Activated T-cell treated with anti-CD3 and anti-CD28 coated beads, Interleukin-2, amount 50 U/mL, for 1 hour (primary cell): ENCODE measurements at places on chromosomes 13 and 19.

DNA sequence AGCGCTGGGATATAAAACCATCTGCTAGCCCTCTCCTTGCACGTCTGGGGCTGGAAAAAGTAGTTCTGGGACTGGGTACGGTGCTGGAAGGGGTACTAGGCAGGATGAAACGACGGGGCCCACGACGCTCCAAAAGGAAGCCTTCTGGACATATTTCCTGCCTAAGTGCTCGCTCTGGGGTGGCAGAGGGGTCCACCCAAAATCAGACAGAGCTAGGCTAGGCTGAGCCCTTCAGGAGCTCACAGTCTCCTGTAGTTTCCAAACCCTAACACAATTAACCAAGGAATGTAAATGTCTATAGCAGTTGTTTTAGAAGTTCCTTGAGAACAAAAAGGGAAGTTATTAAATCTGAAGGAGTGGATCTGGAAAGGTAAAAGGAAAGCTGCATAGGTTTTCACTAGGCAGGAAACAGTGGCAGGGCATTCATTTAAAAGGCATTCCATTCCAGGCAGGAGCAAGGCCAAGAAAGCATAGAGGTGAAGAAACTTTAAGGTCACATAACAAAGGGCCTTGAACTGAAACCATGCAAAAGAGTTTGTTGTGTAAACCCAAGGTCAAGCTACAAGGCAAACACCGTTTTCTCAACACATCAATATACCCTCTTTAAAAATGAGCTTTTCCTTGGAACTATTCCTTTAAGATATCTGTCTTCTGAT, 634 bp upstream of the DIAPH3 start:
- DNase-seq, result no peak

DNA sequence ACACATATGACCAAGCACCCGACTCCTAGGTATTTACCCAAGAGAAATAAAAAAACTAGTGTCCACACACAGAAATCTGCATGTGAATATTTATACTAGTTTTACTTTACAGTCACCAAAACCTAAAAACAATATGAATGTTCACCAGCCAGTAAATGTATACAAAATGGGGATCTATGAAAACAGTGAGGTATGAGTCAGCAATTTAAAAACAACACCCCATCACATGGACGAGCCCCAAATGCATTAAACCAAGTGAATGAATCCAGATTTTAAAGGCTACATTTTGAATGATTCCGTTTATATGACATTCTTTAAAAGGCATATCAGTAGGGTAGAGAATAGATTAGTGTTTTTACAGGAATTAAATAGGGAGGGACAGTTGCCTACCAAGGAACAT, 22.1 kb downstream of the SIGLEC7 start:
- no peak for DNase-seq

DNA sequence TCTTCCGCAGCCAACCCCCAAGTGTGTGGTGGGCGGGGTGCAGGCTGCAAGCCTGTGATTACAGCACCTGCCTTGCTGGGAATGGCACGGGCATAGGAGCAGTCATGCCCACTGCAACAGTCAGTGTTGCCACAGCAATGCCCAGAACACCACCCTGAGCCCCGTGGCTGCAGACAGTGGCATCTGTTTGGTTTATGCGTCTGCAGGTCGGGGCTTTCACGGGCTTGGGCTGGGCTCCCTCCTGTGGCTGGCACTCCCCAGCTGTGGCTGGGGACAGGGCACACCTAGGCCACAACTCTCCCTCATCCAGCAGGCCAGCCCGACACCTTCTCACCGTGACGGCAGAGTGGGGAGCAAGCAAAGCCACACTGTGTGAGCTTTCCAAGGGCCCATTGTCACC, 115.3 kb upstream of the C1QTNF9B start:
- DNase-seq, result no peak

- DNase-seq, result peak; percentile 30
These were observed 6.3 kb downstream of the ARGLU1 start for GRCh38 chr13:106561551-106562170.

GRCh38 chr13:59641817-59642216, 521.9 kb downstream of the DIAPH3 start:
- no peak for DNase-seq

- DNase-seq, result no peak
These were observed 131.3 kb downstream of the CYSLTR2 start for GRCh38 chr13:48784916-48785548.

GRCh38 chr19:9958379-9958821, 22.1 kb upstream of the OLFM2 start:
- DNase-seq, result no peak

- DNase-seq, result no peak
These were observed 18.8 kb downstream of the HIPK4 start for GRCh38 chr19:40370997-40371801.

DNA sequence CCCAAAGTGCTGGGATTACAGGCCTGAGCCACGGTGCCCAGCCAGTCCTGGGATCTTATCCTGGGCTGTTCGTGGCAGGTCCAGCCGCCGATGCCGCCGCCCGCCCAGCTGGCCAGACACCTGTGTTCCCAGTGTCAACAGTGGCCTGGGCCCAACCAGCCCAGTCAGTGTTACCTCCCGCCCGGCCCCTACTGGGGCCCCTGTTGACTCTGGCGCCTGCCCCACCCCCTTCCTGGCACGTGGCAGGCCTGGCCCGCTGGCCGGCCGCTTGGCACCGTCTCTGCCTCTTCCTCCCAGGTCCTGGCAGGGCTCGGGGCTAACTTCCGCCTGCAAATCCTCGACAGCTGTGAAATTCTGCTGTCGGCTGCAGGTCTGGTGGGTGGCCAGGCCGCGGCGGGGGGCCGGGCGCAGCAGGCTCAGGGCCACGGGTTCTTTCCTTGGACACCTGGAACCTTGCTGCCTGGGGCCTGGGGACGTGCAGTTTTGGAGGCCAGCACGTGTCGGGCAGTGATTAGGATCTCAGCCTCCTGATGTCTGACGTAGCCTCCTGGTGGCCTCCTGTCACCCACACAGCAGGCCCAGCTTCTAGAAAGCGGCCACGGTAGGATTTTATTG, 9.1 kb downstream of the ARID3A start:
- DNase-seq, result no peak

- DNase-seq, result no peak
These were observed 39.4 kb downstream of the VAV1 start for GRCh38 chr19:6811906-6812305.

DNA sequence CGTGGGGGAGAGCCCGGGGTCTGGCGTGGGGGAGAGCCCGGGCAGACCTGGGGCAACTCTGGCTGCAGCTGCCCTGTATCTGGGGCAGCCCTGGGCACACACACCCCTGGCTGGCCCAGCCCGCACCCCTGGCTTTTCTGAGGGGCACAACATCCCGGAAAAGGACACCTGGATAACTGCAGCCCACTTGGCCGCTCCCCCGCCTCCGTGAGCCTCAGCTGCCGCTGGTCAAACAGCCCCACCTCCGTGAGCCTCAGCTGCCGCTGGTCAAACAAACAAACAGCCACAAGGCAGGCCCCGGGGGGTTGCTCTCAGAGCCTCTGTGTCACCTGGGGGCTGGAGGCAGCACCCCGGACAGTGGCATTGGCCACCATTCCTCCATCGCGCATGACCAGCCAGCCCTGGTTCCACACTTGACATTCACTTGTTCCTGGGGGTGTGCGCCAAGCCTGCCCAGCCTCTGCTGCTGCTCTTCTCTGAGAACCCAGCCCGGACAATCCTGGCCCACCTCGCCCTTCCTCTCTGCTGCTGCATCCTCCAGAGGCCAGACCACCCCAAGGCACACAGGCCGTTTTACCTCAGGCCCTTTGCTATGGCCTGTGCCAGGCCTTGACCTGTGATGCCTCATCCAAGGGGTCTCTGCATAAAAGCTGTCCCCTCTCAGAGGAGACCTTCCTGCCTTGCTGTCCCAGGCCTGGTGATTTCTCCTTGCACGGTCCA, 19.9 kb downstream of the CEBPG start:
- no peak for DNase-seq

DNA sequence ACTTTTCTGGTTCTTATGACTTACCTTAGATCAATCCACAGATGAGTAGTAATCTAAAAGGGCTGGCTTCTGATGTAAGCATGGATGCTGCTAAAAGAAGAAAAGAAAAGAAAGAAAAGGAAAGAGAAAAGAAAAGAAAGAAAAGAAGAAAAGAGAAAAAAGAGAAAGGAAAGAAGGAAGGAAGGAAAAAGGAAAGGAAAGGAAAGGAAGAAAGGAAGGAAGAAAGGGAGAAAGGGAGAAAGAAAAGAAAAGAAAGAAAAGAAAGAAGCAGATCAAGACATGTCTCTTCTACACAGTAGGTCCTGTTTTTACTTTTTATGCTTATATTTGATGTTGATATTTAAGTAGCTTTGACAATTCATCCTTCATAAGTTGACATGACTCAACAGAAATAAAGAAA, 421.3 kb downstream of the DIAPH3 start:
- no peak for DNase-seq

DNA sequence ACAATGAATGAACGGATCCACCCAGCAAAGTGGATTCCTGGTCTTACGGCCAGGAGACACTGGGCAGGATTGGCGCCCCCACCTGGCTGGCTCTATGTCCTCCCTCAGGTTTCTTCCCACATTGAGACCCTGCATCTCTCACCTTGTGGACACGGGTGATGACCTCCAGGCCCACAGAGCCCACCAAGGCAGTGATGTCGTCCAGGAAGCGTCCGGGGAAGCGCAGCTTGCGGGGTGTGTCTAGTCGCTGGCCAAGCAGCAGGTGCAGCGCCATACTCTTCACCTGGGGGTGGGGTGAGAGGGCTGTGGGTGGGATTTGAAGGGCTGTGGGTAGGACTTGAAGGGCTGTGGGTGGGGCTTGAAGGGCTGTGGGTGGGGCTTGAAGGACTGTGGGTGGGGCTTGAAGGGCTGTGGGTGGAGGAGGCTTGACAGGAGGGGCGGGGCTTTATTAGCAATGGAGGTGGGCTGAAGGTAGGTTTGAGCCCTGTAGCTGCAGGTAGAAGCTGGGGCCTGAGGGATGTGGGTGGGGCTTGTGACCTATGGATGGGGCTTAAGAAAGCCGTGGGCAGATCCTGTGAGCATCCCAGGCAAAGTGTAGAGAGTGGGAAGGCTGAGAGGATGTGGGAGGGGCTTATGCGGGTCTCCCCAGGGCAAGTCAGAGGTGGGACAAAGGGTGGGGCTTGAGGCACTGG, 12.1 kb upstream of the ANGPTL8 start:
- DNase-seq, result no peak

DNA sequence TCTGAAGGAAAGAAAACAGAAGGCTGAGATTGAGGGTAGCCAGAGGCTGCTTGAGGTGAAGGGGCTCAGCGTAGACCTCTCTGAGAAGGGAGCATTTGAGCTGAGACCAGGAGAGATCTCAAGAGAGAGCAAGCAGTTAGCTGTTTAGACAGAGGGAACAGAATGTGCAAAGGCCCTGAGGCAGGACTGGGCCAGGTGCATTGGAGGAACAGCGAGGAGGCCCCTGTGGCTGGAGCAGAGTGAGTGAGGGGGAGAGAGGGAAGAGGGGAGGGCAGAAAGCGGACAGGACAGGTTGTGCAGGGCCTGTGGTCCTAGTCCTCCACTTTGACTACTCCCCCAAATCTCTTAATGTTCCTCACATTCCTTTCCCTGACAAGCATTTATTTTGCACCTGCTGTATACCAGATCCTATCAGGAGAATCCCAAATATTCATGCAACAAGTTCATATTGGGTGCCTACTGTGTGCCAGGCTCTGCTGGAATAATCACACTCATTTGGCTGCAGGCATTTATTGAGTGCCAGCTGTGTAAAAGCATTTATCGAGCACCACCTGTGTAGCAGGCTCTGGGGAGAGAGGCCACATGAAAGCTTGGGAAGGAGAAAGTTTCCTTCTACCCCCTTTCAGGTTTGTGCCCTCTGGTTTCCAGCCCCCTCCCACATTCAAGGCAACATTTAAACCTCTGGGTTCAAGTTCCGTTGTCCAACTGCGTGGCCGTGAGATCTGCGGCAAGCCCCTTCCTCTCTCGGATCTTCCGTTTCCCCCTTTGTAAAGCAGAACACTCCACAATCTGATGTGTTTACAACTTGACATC, 36.5 kb downstream of the NFIC start:
- no peak for DNase-seq

- no peak for DNase-seq
These were observed 3.4 kb downstream of the CACNG6 start for GRCh38 chr19:53994811-53995210.

- no peak for DNase-seq
These were observed 284.5 kb upstream of the PCDH20 start for GRCh38 chr13:61700181-61700580.
